Fibroblast of skin of right biceps (primary cell): ENCODE measurements at places on chromosomes 1 and 21.
A peak's percentile ranks its signal among the peaks of the same experiment; 100 is the strongest.

- peak; percentile 64 for DNase-seq
Measured at GRCh38 chr1:10211805-10212410, 1.5 kb downstream of the KIF1B start.

DNA sequence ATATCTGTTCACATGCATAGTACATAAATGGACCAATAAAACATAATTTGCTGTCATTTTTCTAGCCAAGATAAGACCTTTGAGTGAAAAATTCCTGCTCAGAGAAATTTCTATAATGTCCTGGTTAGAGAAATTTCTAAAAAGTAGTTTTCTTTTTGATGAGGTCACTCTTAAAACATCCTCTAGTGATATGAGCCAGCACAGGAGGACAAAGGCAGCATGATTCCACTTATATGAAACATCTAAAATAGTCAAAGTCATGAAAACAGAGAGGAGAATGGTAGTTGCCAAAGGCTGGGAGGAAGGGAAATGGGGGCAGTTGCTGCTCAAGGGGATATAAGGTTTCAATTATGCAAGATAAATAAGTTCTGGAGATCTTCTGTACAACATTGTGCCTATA is 239.4 kb downstream of the BACH1 start:
- peak; percentile 80 for DNase-seq

DNA sequence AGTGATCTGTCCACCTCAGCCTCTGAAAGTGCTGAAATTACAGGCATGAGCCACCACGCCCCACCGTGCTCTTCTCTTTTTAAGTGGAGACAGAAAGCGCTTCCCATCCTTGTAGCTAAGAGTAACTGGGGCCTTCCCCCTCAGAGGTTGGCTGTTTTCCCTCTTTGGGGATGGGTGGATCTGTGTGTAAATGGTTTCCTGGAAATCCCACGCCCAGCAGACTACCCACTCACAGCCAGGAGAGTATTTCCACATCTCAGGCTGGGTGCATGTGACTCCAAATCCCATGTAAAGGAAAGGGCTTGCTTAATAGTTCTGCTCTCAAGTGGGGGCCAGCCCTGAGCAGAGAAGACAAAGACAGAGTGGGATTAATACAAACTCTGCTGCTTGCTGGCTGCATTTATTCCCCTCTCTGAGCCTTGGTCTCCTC is 19.6 kb upstream of the TCEA3 start:
- DNase-seq, result peak; percentile 74

- DNase-seq, result no peak
Measured at GRCh38 chr1:236877661-236878060, 82.6 kb downstream of the MTR start.

GRCh38 chr1:171654201-171654941 is 1.9 kb upstream of the MYOC start:
- DNase-seq, result peak; percentile 52

DNA sequence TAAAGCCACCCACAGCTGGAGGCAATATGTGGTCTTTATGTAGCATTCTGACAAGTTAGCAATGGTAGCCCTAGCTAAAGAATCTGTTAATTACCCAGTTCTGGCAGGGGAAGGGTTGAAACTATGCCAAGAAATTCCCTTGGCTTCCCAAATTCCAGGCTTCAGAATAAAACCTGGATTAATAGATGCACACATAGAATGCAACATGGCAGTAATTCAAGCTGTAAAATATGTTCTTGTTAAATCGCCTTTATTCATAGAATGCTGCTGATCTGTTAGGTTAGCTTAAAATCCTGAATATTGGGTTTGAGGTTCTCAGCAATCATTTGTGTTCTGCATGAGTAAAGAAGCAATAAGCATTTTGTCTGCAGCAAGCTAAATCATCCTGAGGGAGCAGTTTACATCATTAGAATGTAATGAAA is 80.1 kb downstream of the ZNF326 start:
- peak; percentile 27 for DNase-seq

GRCh38 chr21:26819740-26820324 is 25.4 kb downstream of the ADAMTS1 start:
- peak; percentile 39 for DNase-seq

DNA sequence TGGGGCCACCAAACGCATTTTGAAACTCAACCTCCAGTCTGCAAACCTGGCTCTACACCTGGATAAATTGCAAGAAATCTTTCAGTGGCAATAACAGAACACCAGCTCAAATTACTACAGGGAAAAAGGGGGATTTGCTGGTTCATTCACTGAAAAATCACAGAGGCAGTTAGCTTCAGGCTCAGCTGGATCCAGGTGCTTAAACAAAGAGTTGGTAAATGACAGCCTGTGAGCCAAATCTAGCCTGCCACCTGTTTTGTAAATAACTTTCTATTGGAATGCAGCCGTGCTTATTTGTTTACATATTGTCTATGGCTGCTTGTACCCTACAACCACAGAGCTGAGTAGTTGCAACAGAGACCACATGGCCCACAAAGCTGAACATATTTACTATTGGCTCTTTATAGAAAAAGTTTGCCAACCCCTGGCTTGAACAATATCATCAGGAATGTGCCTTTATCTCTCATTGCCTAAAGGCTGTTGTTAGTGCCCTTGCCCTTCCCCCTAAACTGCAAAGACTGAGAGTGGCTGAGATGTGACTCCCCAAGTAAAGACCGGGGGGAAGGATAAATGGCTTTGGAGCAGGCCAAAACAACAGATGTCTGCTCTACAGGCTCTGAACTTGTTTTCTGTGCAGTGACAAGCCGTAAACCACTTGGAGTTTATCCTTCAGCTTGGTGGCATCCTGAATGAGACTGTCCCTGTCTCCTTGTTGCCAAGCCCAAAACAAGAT is 21.5 kb upstream of the PTPRF start:
- DNase-seq, result no peak

- DNase-seq, result peak; percentile 82
Measured at GRCh38 chr1:39799770-39800470, 11.3 kb upstream of the BMP8B start.

GRCh38 chr1:173112129-173112528 is 61.4 kb upstream of the TNFSF18 start:
- no peak for DNase-seq

DNA sequence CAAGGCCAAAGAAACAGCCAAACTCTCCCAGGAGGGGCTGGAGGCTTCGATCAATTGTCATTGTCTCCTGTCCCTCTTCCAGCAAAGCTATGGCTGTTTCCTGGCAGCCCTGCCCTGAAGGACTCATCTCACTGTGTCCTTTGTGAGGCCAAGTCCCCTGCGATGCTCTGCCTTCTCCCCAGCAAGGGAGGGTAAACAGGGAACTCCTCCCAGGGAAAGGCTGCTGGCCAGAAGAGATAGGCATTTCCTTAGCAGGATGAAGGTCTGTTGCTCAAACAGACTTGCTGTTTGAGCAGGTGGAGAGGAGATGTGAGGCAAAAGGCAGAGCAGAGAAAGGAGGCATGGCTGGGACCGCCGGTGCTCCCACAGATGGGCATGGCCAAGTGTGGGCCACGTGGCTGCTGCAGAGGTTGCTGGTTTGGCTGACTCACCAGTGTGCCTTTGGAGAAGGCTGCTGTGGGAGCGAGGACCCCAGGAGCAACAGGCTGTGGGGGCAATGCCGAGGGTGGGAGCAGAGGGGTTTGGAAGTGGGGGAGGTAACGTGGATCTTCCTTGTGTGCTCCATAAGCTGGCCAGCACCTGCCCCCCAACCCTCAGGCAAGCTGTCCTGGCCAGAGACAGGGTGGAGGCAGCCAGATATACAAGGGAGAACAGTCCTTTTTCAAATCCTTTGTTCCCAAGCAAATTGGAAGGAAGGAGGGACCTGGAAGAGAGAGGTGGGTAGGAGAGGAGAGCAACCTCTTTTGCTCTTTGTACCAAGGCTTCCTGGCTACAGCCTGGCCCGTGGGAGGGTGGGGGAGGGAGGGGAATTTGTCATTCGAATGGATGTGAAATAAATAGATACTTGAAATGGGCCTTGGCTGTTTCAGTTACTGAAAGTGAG is 449.8 kb downstream of the SIPA1L2 start:
- DNase-seq, result no peak

- DNase-seq, result no peak
Measured at GRCh38 chr1:192518700-192519099, 56.9 kb upstream of the RGS1 start.

DNA sequence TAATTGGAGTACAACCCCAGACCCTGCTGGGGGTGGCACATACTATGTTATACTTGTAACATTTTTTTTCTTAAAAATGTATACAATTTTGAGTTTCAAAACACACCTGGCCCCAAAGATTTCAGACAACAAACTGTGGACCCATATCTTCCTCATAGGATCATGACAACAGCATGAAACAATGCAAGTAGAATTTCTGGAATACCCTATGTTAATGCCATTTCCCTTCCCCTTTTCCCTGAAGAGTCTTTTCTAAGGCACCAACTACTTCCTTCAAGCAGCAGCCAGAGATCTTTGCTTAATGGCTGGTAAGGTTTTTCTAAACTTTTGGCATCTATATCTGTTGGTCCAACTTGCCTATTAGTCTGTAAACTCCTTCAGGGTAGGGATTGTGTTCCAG is 99.9 kb upstream of the SERBP1 start:
- no peak for DNase-seq

GRCh38 chr1:173190101-173190936 is 16.8 kb downstream of the TNFSF4 start:
- DNase-seq, result peak; percentile 59

- no peak for DNase-seq
Measured at GRCh38 chr1:235375919-235376605, 8.8 kb downstream of the TBCE start.

DNA sequence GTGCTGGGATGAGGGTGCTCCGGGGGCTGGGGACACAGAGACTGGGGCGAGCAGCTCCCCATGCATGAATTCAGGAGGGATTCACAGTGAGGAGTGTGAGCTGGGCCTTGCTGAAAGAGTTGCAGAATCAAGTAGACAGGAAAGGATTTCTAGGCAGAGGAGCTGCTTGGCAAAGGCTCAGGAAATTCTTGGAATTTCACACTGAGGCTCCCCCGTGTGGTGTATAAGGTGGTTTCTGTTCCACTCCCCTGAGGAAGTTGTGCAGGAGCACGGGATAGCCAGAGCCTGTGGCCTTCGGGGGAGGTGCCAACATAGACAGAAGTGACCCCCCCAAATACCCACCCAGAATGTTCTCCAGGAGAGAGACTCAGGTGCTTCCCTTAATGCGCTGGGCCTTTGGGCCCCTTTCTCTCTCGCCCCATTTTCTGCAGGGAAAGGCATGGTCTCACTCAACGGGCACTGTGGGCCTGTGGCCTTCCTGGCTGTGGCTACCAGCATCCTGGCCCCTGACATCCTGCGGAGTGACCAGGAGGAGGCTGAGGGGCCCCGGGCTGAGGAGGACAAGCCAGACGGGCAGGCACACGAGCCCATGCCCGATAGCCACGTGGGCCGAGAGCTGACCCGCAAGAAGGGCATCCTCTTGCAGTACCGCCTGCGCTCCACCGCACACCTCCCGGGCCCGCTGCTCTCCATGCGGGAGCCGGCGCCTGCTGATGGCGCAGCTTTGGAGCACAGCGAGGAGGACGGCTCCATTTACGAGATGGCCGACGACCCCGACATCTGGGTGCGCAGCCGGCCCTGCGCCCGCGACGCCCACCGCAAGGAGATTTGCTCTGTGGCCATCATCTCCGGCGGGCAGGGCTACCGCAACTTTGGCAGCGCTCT is 58.5 kb upstream of the ACTL8 start:
- peak; percentile 76 for DNase-seq

DNA sequence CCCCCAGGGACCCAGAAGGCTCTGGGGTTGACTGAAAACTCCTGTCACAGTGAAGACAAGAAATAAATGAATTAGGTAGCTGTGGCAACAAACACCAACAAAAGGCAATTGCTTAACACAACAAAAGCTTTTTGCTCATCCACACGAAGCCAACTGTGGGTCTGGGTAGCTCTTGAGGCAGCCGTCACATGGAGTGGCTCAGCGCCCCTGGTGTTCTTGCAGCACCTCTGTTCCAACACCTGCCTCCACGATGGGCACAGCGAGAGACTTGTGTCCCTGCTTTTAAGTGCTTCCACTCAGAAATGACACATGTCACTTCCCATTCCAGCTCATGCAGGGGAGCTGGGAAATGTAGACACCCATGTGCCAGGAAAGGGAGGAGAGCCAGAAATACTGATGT is 364.5 kb upstream of the DUSP10 start:
- no peak for DNase-seq

DNA sequence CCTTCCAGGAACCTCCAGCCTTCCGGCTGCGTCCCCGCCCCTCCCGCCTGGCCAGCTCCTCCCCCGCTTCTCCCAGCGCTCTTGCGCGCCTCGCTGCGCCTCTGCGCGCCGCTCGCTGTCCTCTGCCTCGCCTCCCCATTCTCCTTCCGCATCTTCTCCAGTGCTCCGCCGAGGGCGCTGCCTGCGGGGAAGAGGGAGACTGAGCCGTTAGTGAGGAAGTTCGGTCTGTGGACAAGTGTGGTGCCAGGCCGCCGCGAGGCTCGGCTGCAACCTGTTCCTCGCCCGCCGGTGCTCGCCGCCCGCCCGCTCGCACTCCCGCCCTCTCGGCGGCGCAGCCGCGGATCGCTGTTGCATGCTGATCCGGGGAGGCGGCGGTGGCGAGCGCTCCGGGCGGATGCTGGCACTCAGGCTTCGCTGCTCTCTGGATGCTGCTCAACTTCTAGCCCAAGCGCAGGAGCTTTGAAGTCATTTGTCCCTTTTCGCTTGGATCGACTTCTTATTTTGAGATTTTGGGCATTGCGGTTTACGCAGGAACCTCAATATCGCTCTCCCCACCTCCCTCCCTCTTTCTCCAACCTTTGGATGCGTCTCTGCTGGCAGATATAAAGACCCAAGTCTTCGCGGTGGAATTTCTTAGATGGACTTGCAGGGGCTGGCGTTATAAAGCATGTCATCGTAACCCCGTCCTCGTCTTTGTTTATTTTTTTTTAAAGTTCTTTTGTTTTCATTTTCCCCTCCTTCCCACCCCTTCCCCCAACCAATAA is 614 bp upstream of the CACNA1E start:
- DNase-seq, result peak; percentile 6

DNA sequence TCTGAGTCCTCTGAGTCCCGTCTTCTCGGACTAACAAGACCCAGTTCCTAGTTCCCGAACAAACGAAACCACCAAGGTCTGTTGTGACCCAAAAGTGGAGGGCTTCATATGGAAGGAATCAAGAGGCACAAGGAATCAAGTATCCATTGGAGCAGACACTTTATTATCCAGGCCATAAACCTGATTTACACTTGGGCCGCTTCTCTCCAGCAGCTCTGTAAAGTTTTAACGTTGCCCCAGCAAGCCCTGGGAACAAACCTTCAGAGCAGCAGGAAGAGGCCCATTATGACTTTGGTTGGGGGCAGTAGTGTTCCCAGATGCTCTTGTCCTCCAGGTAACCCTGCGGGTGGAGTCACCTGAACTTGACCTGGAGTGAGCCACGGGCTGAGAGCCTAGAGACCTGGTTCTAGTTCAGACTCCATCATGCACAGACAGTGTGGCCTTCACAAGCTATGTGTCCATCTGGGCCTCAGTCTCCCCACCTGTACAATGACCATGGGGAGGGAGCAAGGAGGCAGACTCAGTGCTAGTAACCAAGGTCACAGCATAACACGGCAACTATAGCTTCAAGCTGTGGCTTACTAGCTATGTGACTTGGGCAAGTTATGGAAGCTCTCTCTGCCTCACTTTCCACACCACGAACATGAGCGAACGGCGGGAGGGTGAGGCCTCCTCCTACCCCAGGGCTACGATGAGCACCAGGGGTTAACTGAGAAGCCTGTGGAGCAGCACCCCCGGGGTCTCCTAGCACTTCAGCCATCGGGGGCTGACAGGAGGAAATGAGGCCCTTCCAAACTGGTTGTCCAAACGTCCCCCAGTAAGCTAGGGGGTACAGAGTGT is 95.7 kb downstream of the GLIS1 start:
- DNase-seq, result no peak
